ENCODE measurements at places on chromosomes 4 and X. TPM values are rescaled to one million over a fixed set of nuclear protein-coding genes. Genes with fewer than 3 reads are reported as not detected.
A peak's percentile ranks its signal among the peaks of the same experiment; 100 is the strongest.

The SMIM10L2A gene
- total RNA-seq = 0.82 TPM

DNA sequence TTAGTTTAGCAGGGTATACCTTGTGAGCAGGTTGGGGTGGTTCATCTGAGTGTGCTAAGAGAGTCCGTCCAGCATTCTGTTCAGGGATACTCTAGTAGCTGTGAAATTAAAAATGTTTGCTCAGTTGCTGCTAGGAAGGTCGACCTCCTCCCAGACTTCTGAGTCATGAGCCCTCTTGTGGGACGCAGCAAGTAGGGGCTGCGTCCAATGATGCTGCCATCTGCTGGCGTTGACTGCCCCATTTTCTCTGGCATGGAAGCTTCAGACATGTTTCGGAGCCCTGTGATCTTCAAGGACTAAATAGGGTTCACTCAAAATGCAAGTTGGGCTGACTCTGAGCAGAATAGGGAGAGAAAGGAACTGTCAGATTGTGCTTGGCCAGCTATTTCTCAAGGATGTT lies 201.0 kb upstream of the ARSJ start:
- H3K27ac ChIP-seq = no peak overlapping the region
- no peaks in the 10 kb centered on the region for H3K36me3 ChIP-seq

- no peaks in the 10 kb centered on the region for H3K36me3 ChIP-seq
- H3K27ac ChIP-seq = no peak overlapping the region
- H3K4me1 ChIP-seq = no peaks in the 10 kb centered on the region
- DNase-seq = no peak
Measured at GRCh38 chrX:46849933-46850332, 13.1 kb downstream of the RP2 start.

The EDA gene
- 7.3 TPM for total RNA-seq

The PRSS12 gene
- not detected for total RNA-seq

DNA sequence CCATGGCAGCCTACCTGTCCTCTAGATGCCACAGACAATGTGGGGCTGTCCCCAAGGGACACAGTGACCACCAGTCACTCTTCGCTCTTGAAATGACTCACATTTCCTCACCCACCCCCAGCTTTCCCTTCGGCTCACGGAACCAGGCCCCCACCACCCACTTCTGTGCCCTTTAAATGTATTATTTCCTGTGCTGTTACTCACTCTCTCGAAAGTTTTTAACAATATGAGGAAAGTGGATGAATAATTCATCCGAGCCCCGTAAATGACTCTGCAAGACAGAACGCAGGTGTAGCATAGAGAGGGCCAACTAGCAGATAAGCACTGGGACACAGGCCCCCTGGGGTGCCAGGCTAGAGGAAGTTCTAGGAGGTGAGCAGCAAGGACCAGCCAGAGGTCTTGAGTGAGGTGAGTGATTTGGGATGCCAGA lies 179.5 kb upstream of the TBL1X start:
- no peak overlapping the region for H3K4me3 ChIP-seq
- H3K4me1 ChIP-seq = no peaks in the 10 kb centered on the region
- H3K36me3 ChIP-seq = no peaks in the 10 kb centered on the region

The CSAG1 gene
- total RNA-seq = not detected

DNA sequence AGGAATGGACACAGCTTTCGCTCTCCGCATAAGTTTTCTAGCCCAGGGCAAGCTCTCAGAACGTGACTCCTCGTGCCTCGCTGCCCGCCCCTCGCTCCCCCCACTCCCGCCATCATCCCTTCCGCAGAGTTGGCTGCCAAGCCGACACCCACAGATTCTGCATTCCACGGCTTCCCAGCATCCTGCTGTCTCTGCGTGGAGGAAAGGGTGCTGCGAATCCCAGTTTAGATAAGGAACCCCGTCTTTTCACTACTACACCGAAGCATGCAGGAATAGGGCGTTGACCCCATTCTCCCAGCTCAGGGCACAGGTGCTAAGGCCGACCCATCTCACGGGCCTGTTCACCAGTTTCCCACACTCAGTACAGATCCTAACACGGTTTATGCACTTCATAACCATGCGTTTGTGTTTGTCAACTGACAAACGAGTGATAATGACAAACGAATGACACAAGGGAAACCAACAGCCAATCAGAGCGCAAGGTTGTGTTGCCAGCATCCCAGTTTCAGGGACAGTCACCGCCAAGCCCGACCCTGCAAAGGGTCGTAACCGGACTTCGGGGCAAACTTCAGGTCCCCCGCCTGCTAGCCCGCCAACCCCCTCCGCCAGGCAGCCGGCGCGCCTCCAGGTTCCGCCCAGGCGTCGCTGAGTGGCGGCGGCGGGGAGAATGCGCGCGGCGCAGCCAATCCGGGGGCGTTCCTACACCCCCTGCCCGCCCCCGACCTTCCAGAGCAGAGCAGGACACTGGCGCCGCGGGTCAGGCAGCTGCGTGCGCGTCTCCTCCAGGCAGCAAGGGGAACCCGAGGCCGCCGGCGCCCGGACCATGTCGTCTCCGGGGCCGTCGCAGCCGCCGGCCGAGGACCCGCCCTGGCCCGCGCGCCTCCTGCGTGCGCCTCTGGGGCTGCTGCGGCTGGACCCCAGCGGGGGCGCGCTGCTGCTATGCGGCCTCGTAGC lies at the start of gene CYP2U1:
CYP2U1 (plus strand) TSS at position 729 of the 954 bp plus-strand sequence; CDS start at position 824, 95 bp downstream.
- H3K4me1 ChIP-seq = peaks cover 44% of the 10 kb centered on the region
- peak within 1 kb of the TSS; percentile 87 for H3K27ac ChIP-seq
- H3K4me3 ChIP-seq = peak within 1 kb of the TSS; percentile 92
- peaks cover 2% of the 10 kb centered on the region for H3K36me3 ChIP-seq
- peak; percentile 92 for DNase-seq
- no peaks in the 10 kb centered on the region for H3K27me3 ChIP-seq

DNA sequence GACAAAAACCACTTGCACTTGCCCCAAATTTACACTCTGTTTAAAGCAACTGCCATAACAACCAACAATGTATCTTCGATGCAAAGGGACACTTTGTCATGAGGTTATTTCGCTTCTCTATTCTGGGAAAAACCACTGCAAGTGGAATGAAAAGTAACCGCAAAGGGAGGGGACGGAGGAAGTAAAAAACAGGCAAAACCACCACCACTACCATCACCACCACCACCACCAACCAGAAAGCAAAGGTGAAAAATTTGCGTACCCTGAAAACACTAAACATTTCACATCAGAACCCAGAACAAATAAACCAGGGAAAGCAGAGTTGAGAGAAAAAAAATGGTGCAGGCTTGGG lies 1.2 kb upstream of the N4BP2 start:
- H3K27ac ChIP-seq = peak overlapping the region; percentile 100
- peak overlapping the region; percentile 96 for H3K4me3 ChIP-seq
- DNase-seq = no peak
- peaks cover 37% of the 10 kb centered on the region for H3K4me1 ChIP-seq
- H3K36me3 ChIP-seq = no peaks in the 10 kb centered on the region
- H3K27me3 ChIP-seq = no peaks in the 10 kb centered on the region

GRCh38 chrX:8364369-8365141 lies 100.1 kb upstream of the VCX3B start:
- H3K27me3 ChIP-seq = no peaks in the 10 kb centered on the region
- DNase-seq = peak; percentile 13
- peaks cover 4% of the 10 kb centered on the region for H3K4me1 ChIP-seq
- H3K4me3 ChIP-seq = no peak overlapping the region
- no peak overlapping the region for H3K27ac ChIP-seq

DNA sequence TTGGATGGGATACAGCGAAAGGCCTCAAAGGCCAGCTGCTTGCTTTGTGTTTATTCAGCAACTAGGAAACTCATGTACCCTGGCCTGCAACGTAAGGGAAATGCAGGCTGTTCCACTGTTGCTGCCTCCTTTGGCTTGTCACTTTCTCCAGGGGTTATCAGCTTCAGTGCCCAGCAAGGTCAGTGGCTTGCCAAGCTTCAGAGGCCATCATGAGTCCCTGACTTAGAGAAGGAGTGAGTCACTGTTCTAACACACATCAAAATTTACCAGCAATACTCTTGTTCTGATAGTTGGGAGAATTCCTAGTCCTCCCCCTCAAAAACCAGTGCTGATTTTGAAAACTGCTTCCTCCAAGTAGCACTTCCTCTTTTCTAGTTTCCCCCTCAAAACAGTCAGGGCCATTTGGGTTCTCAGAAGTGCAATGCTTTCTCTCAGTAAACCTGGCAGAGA lies 250.8 kb downstream of the ARHGAP24 start:
- H3K36me3 ChIP-seq = no peaks in the 10 kb centered on the region
- peaks cover 38% of the 10 kb centered on the region for H3K4me1 ChIP-seq
- peak; percentile 41 for DNase-seq
- H3K4me3 ChIP-seq = no peak overlapping the region
- H3K27me3 ChIP-seq = no peaks in the 10 kb centered on the region

DNA sequence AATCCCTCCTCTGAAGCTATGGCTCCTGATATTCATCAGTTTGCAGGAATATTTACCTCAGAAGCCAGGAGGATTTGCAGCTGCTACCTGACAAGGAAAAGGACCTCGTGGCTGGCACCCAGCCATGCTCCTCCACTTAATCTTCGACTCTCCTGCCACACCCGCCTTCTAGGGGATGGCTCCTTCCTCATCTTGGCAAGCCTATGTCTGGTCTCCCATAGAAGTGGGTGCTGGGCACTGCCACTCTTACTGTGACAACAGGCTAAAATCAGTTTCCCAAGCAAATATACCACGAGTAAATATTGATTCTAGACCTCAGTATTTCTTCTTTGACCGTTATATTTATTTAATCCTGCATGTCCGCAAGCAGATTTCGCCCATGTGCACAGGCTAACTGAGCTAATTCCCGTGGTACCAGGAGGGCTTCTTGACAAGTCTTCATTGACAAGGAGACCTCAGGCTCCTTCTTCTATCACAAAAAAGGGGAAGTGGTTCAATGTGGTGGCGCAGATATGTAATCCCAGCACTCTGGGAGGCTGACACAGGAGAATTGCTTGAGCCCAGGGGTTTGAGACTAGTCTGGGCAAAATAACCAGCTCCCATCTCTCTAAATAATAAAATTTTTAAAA lies 52.6 kb upstream of the DCTD start:
- H3K27me3 ChIP-seq = peaks cover 11% of the 10 kb centered on the region
- H3K27ac ChIP-seq = no peak overlapping the region
- H3K4me3 ChIP-seq = no peak overlapping the region
- DNase-seq = no peak
- no peaks in the 10 kb centered on the region for H3K36me3 ChIP-seq

GRCh38 chrX:134338527-134338926 lies 101.5 kb downstream of the CCDC160 start:
- H3K27me3 ChIP-seq = no peaks in the 10 kb centered on the region
- no peaks in the 10 kb centered on the region for H3K36me3 ChIP-seq
- H3K4me1 ChIP-seq = no peaks in the 10 kb centered on the region
- H3K27ac ChIP-seq = no peak overlapping the region

DNA sequence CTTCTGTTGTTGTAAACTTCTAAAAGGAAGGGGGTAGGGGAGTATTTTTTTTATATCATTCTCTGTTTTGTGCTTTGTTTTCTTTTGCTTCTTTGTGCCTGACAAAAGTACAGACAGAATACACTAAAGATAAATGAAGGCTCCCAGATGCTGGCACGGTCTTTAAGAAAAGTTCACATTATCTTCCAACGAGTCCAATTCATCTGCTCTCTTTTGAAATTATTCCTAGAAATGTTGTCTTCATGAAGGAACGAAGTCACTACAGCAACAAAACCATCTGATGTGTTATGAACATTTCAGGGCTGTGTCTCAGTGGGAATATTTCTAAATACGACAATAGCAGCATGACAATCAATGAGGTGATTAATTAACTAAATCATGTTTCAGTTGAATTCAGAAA lies 813.8 kb upstream of the HTR2C start:
- H3K27ac ChIP-seq = no peak overlapping the region
- H3K4me1 ChIP-seq = no peaks in the 10 kb centered on the region
- no peaks in the 10 kb centered on the region for H3K27me3 ChIP-seq
- no peak overlapping the region for H3K4me3 ChIP-seq
- no peaks in the 10 kb centered on the region for H3K36me3 ChIP-seq

DNA sequence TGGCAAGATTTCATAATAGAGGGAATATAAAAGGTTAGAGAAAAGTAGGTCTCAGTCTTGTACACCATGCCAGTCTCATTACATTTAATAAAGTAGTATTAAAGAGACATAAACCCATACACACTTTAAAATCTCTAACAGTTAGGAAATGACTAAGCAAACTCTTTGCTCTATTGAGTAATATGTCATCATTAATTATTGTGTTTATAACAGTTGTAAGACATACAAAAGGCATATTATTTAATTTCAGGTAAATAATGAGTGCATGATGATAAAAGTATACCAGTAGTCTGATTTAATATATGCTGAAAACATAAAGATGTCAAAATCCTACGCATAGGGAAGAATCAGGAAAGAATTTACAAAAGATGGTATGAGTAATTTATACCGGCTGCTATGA lies 31.0 kb upstream of the FGG start:
- DNase-seq = no peak
- no peaks in the 10 kb centered on the region for H3K36me3 ChIP-seq
- no peak overlapping the region for H3K27ac ChIP-seq
- no peaks in the 10 kb centered on the region for H3K4me1 ChIP-seq
- H3K27me3 ChIP-seq = peaks cover 19% of the 10 kb centered on the region

The AMTN gene
- not detected for total RNA-seq

The CT47B1 gene
- total RNA-seq = not detected

- DNase-seq = no peak
- no peaks in the 10 kb centered on the region for H3K36me3 ChIP-seq
- no peak overlapping the region for H3K4me3 ChIP-seq
- H3K27ac ChIP-seq = no peak overlapping the region
Measured at GRCh38 chr4:1412376-1413203, 6.3 kb upstream of the NKX1-1 start.

The PNMA6F gene
- not detected for total RNA-seq

The ZAR1 gene
- not detected for total RNA-seq

GRCh38 chrX:78624962-78625909 lies 33.9 kb downstream of the RTL3 start:
- H3K4me1 ChIP-seq = no peaks in the 10 kb centered on the region
- no peaks in the 10 kb centered on the region for H3K36me3 ChIP-seq
- peak overlapping the region; percentile 59 for H3K27ac ChIP-seq
- no peaks in the 10 kb centered on the region for H3K27me3 ChIP-seq

The IL15 gene
- total RNA-seq = 2.2 TPM

The SH3D19 gene
- 121 TPM for total RNA-seq

GRCh38 chrX:11406109-11406765 lies 113.0 kb downstream of the AMELX start:
- H3K4me3 ChIP-seq = no peak overlapping the region
- DNase-seq = no peak
- H3K27me3 ChIP-seq = no peaks in the 10 kb centered on the region
- no peak overlapping the region for H3K27ac ChIP-seq
- no peaks in the 10 kb centered on the region for H3K36me3 ChIP-seq
- no peaks in the 10 kb centered on the region for H3K4me1 ChIP-seq

DNA sequence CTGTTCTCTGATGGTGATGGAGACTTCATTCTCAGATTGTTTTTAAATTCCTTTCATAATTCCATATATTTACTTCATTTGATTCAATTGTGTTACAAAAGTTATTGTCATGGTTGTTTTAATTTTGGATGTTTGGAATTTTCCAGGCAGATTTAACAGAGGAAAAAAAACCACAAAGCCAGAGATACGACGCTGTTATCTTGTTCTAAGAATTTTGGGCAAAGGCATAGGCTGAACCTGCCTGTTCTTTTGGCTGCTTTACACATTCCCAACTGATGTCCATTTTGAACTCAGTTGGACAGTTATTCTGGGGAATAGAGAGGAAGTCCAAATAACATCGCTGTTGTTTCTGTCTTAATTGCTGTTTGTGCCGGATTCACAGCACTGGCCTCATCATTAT lies 65.7 kb downstream of the LINC00632 start:
- no peaks in the 10 kb centered on the region for H3K27me3 ChIP-seq
- no peaks in the 10 kb centered on the region for H3K4me1 ChIP-seq
- H3K36me3 ChIP-seq = no peaks in the 10 kb centered on the region
- H3K27ac ChIP-seq = no peak overlapping the region
- DNase-seq = no peak

- H3K27me3 ChIP-seq = no peaks in the 10 kb centered on the region
- no peak for DNase-seq
- no peak overlapping the region for H3K27ac ChIP-seq
- H3K36me3 ChIP-seq = no peaks in the 10 kb centered on the region
- H3K4me3 ChIP-seq = no peak overlapping the region
Measured at GRCh38 chr4:71497078-71497477, 158.3 kb downstream of the SLC4A4 start.

Data from left ventricle myocardium inferior (tissue), 1 donor.